Right cardiac atrium (tissue), 5 donors: ENCODE measurements at places on chromosomes 2 and 18. TPM values are rescaled to one million over a fixed set of nuclear protein-coding genes. Genes with fewer than 3 reads are reported as not detected.

REEP1 gene
- 16.5 TPM for polyA plus RNA-seq

KIAA2012 gene
- not detected for polyA plus RNA-seq

BABAM2 gene
- 45.2 TPM for polyA plus RNA-seq

SYT4 gene
- polyA plus RNA-seq, result 0.09 TPM

GREB1 gene
- 4.6 TPM for polyA plus RNA-seq

VWC2L gene
- not detected for polyA plus RNA-seq

ANKRD30BL gene
- not detected for polyA plus RNA-seq

MEMO1 gene
- polyA plus RNA-seq, result 37.0 TPM

COL6A3 gene
- polyA plus RNA-seq, result 33.2 TPM

ACTR1B gene
- polyA plus RNA-seq, result 57.4 TPM

CFC1 gene
- polyA plus RNA-seq, result 0.25 TPM

MC2R gene
- not detected for polyA plus RNA-seq

SRD5A2 gene
- polyA plus RNA-seq, result not detected

CSRNP3 gene
- 1.6 TPM for polyA plus RNA-seq

BOLL gene
- 0.11 TPM for polyA plus RNA-seq

NOSTRIN gene
- 31.8 TPM for polyA plus RNA-seq

ARHGEF4 gene
- 2.8 TPM for polyA plus RNA-seq

BCL11A gene
- polyA plus RNA-seq, result 3.7 TPM

CRYBA2 gene
- polyA plus RNA-seq, result not detected

RUFY4 gene
- not detected for polyA plus RNA-seq

TRIM54 gene
- polyA plus RNA-seq, result 144 TPM

TRIM43 gene
- polyA plus RNA-seq, result not detected

GAREM2 gene
- 1.9 TPM for polyA plus RNA-seq

CEP76 gene
- polyA plus RNA-seq, result 2.3 TPM

ZEB2 gene
- 40.2 TPM for polyA plus RNA-seq

CD8B gene
- 0.20 TPM for polyA plus RNA-seq

CIDEA gene
- 6.0 TPM for polyA plus RNA-seq

RAMP1 gene
- 164 TPM for polyA plus RNA-seq

DSG4 gene
- not detected for polyA plus RNA-seq

CRYGD gene
- polyA plus RNA-seq, result not detected

GCKR gene
- polyA plus RNA-seq, result 0.50 TPM

HOXD13 gene
- polyA plus RNA-seq, result not detected

UGT1A10 gene
- polyA plus RNA-seq, result not detected

CENPA gene
- polyA plus RNA-seq, result 0.18 TPM

NEU2 gene
- polyA plus RNA-seq, result not detected

RAB31 gene
- 9.1 TPM for polyA plus RNA-seq

PAX8 gene
- polyA plus RNA-seq, result 0.05 TPM

SKOR2 gene
- not detected for polyA plus RNA-seq

LYPD6 gene
- 0.48 TPM for polyA plus RNA-seq

TIA1 gene
- 41.1 TPM for polyA plus RNA-seq

CPO gene
- polyA plus RNA-seq, result 0.52 TPM

TMEM169 gene
- polyA plus RNA-seq, result 0.14 TPM

PSTPIP2 gene
- polyA plus RNA-seq, result 1.5 TPM

GAD1 gene
- polyA plus RNA-seq, result 0.02 TPM

TUBA3E gene
- polyA plus RNA-seq, result 28.8 TPM

DNAJC5G gene
- 2.2 TPM for polyA plus RNA-seq

GPC1 gene
- polyA plus RNA-seq, result 118 TPM

KLHL14 gene
- 0.09 TPM for polyA plus RNA-seq

CCDC102B gene
- polyA plus RNA-seq, result 5.8 TPM

ALPP gene
- not detected for polyA plus RNA-seq

LIMS1 gene
- 21.4 TPM for polyA plus RNA-seq

ZRANB3 gene
- polyA plus RNA-seq, result 0.88 TPM

UGT1A1 gene
- not detected for polyA plus RNA-seq

FBXO48 gene
- polyA plus RNA-seq, result 0.61 TPM

LYG1 gene
- polyA plus RNA-seq, result 0.84 TPM

DLX1 gene
- 0.23 TPM for polyA plus RNA-seq

SOCS6 gene
- polyA plus RNA-seq, result 7.8 TPM

DCDC2C gene
- not detected for polyA plus RNA-seq

ARHGAP28 gene
- 0.93 TPM for polyA plus RNA-seq

FAM98A gene
- 39.8 TPM for polyA plus RNA-seq
